ENCODE measurements at places on chromosomes 3 and 15. TPM values are rescaled to one million over a fixed set of nuclear protein-coding genes. Genes with fewer than 3 reads are reported as not detected.

The SEMA3B gene
- total RNA-seq: 51.8 TPM

The SKOR1 gene
- 0.31 TPM for total RNA-seq

The UCN2 gene
- total RNA-seq: not detected

The NLGN1 gene
- 8.5 TPM for total RNA-seq

The GABRR3 gene
- total RNA-seq: not detected

The FETUB gene
- total RNA-seq: 0.04 TPM

The AADACL2 gene
- not detected for total RNA-seq

The COL6A5 gene
- total RNA-seq: 0.09 TPM

The MYZAP gene
- 2.9 TPM for total RNA-seq

The BFSP2 gene
- not detected for total RNA-seq

The MME gene
- total RNA-seq: 16.1 TPM

The CPNE4 gene
- total RNA-seq: 0.09 TPM

The TMOD3 gene
- total RNA-seq: 20.8 TPM

The ADAMTS7 gene
- total RNA-seq: 4.9 TPM

The ASB14 gene
- 0.18 TPM for total RNA-seq

The EOGT gene
- total RNA-seq: 18.2 TPM

The BHLHE40 gene
- 13.2 TPM for total RNA-seq

The B2M gene
- 834 TPM for total RNA-seq

The STAC gene
- total RNA-seq: 36.5 TPM

The ERICH6 gene
- 0.09 TPM for total RNA-seq

The AMIGO3 gene
- 1.2 TPM for total RNA-seq

The CILP gene
- 32.5 TPM for total RNA-seq

The TRIM42 gene
- not detected for total RNA-seq

The CFAP100 gene
- total RNA-seq: not detected

The TIMP4 gene
- 2.8 TPM for total RNA-seq

The NANOGP8 gene
- 0.27 TPM for total RNA-seq

The IMPG2 gene
- total RNA-seq: 1.3 TPM

The SLC9A9 gene
- 18.3 TPM for total RNA-seq
